ENCODE measurements at places on chromosomes 2 and 18. TPM values are rescaled to one million over a fixed set of nuclear protein-coding genes. Genes with fewer than 3 reads are reported as not detected.

The SGO2 gene
- 19.5 TPM for total RNA-seq

DNA sequence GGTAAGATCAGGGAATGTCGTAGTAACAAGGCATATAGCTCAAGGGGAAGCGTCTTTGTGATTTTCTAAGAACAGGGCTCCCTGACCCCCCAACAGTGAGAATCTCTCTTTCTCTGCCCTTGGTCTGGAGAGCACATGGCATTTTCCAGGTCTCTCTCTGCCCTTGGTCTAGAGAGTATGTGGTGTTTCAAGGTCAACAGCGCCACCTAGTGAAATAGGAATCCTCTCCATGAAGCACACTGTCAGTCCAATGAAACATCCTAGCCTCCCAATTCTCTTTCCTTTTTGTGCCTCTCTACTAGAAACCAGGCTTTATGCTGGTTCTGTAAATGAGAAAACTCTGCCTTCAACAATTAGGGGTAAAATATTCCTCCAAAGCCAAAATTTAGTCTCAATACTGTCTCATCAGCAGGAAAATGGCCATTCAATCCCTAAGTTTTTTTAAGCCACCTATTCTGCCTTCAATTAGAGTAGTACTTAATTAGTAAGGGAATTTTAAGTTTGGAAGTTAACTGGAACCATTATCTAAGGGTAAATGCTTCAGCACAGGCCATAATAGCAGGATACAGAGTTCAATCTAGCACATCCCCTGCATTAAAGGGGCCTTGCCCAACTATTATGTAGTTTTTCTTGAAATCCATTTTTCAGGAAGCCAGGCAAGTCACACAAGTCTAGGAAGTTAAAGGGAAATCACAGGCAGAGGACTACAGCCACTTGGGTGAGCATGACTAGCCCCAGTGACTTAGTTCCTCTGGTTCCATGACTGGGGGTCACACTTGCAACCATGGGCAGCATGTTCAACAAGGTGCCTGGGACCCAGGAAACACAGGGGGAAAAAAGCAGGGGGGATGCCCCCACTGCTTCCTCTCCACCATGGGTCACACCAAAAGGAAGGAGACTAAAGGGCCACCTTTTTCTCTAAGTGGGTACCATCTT lies 12.4 kb downstream of the DYM start:
- no peaks in the 10 kb centered on the region for H3K36me3 ChIP-seq
- peak; percentile 58 for DNase-seq
- H3K27ac ChIP-seq: no peak overlapping the region
- H3K27me3 ChIP-seq: no peaks in the 10 kb centered on the region

DNA sequence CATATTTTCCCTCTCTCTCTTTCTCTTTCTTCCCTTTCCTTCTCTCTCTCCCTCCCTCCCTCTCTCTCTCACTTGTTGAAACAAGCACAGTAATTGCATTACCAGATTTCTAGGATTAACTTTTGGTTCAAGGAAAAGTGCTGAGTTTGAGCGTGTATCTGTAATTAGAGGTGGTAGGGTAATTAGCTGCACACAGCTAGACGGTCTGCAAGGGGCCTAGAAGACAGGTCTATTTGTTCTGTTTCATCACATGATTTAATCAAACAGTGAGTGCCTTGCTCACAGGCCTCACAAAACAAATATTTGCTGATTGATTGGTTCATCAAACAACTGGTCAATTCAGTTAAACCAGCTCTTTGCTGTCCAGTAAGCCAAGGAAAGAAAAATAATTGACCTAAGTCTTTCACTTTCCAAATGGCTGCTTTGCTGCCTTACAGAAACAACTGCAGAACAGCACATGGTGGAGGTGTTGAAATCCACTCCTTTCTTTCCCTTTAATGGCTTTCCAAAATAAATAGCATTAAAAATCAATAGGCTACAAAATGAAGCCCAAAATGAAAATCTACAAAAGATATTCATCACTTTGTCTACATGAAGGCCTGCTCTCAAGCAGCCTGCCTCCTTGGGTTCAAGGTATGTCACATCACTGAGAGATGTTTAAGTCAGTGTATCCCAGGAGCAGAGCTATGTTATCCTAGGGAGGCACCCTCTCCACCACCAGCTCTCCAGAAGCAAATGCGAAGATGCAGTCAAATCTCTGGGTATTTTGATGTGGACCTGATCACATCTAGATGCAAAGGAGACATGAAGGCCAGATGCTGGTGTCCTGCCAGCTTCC lies 264.4 kb upstream of the SIX2 start:
- no peak overlapping the region for H3K4me3 ChIP-seq
- no peaks in the 10 kb centered on the region for H3K27me3 ChIP-seq
- H3K36me3 ChIP-seq: no peaks in the 10 kb centered on the region
- no peak for DNase-seq
- no peak overlapping the region for H3K27ac ChIP-seq

GRCh38 chr2:120592084-120592483 lies 143.6 kb upstream of the GLI2 start:
- no peaks in the 10 kb centered on the region for H3K4me1 ChIP-seq
- H3K27me3 ChIP-seq: peaks cover 14% of the 10 kb centered on the region
- no peak for DNase-seq
- no peak overlapping the region for H3K4me3 ChIP-seq

DNA sequence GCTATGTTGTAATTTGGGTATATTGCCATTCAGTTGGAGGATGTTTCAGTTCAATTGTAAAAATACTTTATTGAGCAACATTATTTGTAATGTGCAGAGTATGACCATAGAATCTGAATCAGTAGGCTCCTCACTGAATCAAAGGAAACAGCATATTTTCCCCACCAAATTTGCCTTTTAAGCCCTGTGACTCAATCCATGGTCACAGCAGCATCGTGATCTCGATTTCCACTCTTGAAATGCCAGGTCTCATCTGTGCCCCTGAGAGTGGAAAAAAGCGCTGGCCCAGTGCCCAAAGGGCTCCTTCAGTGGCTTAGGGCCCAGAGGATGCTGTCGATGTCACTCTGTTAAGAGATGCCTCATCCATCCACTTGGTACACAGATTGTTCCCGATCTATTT lies 57.5 kb downstream of the FHOD3 start:
- no peak for DNase-seq
- H3K27ac ChIP-seq: no peak overlapping the region
- H3K4me3 ChIP-seq: no peak overlapping the region
- no peaks in the 10 kb centered on the region for H3K36me3 ChIP-seq
- no peaks in the 10 kb centered on the region for H3K4me1 ChIP-seq

- H3K36me3 ChIP-seq: no peaks in the 10 kb centered on the region
- no peak overlapping the region for H3K4me3 ChIP-seq
- H3K4me1 ChIP-seq: no peaks in the 10 kb centered on the region
- H3K27ac ChIP-seq: no peak overlapping the region
These were observed 18.5 kb upstream of the IGFBP5 start for GRCh38 chr2:216713691-216714336.

GRCh38 chr2:37090019-37090477 lies 5.7 kb downstream of the GPATCH11 start:
- no peak overlapping the region for H3K4me3 ChIP-seq
- H3K27ac ChIP-seq: no peak overlapping the region
- no peaks in the 10 kb centered on the region for H3K4me1 ChIP-seq
- no peaks in the 10 kb centered on the region for H3K27me3 ChIP-seq
- H3K36me3 ChIP-seq: no peaks in the 10 kb centered on the region

The GPR155 gene
- 1.3 TPM for total RNA-seq

GRCh38 chr2:40220177-40220925 lies 231.5 kb downstream of the SLC8A1 start:
- H3K27ac ChIP-seq: no peak overlapping the region
- no peaks in the 10 kb centered on the region for H3K27me3 ChIP-seq
- peak; percentile 27 for DNase-seq
- no peaks in the 10 kb centered on the region for H3K4me1 ChIP-seq

GRCh38 chr2:78941751-78942150 lies 83.8 kb upstream of the REG3G start:
- no peak overlapping the region for H3K27ac ChIP-seq
- no peaks in the 10 kb centered on the region for H3K27me3 ChIP-seq
- no peak for DNase-seq
- H3K4me3 ChIP-seq: no peak overlapping the region

- DNase-seq: peak; percentile 64
- H3K4me1 ChIP-seq: no peaks in the 10 kb centered on the region
- H3K27me3 ChIP-seq: no peaks in the 10 kb centered on the region
- H3K4me3 ChIP-seq: no peak overlapping the region
- H3K36me3 ChIP-seq: no peaks in the 10 kb centered on the region
These were observed 209.4 kb upstream of the SP5 start for GRCh38 chr2:170505631-170506275.

GRCh38 chr2:164692958-164693357 lies 71.7 kb upstream of the GRB14 start:
- no peaks in the 10 kb centered on the region for H3K36me3 ChIP-seq
- H3K27me3 ChIP-seq: no peaks in the 10 kb centered on the region
- H3K4me3 ChIP-seq: no peak overlapping the region
- H3K4me1 ChIP-seq: no peaks in the 10 kb centered on the region
- H3K27ac ChIP-seq: no peak overlapping the region
- DNase-seq: no peak

The ONECUT2 gene
- 0.05 TPM for total RNA-seq

GRCh38 chr2:233922471-233922870 lies 5.3 kb downstream of the TRPM8 start:
- H3K4me3 ChIP-seq: no peak overlapping the region
- no peaks in the 10 kb centered on the region for H3K36me3 ChIP-seq
- no peaks in the 10 kb centered on the region for H3K4me1 ChIP-seq
- H3K27ac ChIP-seq: no peak overlapping the region
- H3K27me3 ChIP-seq: no peaks in the 10 kb centered on the region

GRCh38 chr2:129059476-129059875 lies 740.8 kb upstream of the HS6ST1 start:
- no peak overlapping the region for H3K4me3 ChIP-seq
- H3K27me3 ChIP-seq: no peaks in the 10 kb centered on the region
- no peaks in the 10 kb centered on the region for H3K36me3 ChIP-seq
- no peak overlapping the region for H3K27ac ChIP-seq
- no peak for DNase-seq

DNA sequence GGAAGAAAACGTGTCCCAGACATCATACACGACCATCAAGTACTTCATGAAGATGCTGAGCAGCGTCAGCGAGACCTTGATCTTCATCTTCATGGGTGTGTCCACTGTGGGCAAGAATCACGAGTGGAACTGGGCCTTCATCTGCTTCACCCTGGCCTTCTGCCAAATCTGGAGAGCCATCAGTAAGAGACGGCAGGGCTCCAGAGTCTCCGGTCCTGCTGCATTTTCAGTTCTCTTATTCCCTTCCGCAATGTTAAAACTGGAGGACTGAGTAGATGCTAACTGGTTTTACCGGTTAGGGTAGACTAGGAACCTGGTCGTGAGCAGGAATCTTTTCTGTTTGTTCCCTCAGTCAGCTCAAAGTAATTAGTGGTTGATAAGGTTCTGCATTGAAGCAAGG lies 32.3 kb downstream of the SLC9A4 start:
- peak; percentile 73 for DNase-seq
- no peaks in the 10 kb centered on the region for H3K4me1 ChIP-seq
- H3K36me3 ChIP-seq: no peaks in the 10 kb centered on the region
- no peak overlapping the region for H3K4me3 ChIP-seq
- H3K27ac ChIP-seq: no peak overlapping the region

- no peak overlapping the region for H3K27ac ChIP-seq
- no peak overlapping the region for H3K4me3 ChIP-seq
- no peaks in the 10 kb centered on the region for H3K27me3 ChIP-seq
- H3K4me1 ChIP-seq: no peaks in the 10 kb centered on the region
- H3K36me3 ChIP-seq: no peaks in the 10 kb centered on the region
These were observed 15.2 kb downstream of the GNLY start for GRCh38 chr2:85709401-85709811.

GRCh38 chr2:241815477-241816430 lies 6.8 kb downstream of the NEU4 start:
- H3K4me1 ChIP-seq: peaks cover 4% of the 10 kb centered on the region
- no peaks in the 10 kb centered on the region for H3K36me3 ChIP-seq
- peak; percentile 17 for DNase-seq
- H3K4me3 ChIP-seq: no peak overlapping the region

DNA sequence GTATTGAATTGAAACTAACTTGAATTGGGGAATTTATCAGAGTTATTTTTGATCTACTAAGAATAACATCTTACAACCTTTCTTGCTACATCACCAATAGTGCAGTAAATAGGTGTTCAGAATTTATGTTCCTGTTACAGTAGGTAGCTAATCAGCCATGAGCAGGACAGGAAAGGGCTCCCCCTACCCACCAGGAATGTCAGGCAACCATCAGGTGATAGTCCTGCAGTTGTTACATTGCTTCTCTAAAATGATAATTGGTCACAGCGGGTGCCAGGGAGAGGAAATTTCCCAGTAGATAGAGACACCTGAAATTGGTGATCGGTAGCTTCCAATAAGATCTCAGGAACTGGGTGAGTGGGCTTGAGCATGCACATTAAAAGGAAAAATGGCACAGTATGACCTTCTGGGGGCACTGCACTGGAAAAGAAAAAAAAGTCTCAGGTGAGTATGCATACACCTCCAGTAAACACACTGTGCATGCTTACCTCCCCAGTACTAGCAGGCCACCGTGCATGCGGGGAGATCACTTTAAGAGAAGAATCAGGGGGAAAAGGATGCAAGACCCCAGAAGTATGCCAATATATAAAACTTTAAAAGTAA lies 1092.0 kb upstream of the LRRTM1 start:
- no peak overlapping the region for H3K4me3 ChIP-seq
- H3K27me3 ChIP-seq: no peaks in the 10 kb centered on the region
- DNase-seq: no peak

- no peaks in the 10 kb centered on the region for H3K36me3 ChIP-seq
- DNase-seq: no peak
- no peak overlapping the region for H3K27ac ChIP-seq
- H3K4me3 ChIP-seq: no peak overlapping the region
- no peaks in the 10 kb centered on the region for H3K27me3 ChIP-seq
These were observed 114.0 kb downstream of the DSEL start for GRCh38 chr18:67402543-67402942.

DNA sequence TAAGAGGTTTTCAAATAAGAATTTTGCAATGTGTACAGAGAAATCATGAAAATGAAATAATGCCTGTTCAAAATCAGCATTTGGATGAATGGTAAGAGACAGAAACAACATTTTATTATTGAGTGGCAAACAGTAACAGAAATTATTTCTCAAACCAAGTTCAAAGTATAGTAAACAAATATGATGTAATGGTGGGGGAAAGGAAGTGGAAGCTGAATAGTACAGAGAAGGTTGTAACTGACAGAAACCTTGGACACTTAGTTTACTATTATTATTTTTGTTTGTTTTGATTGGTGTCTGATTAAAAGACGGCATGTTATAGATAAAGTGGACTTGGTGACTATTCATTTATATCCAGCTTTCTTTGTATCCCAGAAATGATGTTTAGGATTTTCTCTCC lies 1637.4 kb upstream of the ACVR2A start:
- H3K36me3 ChIP-seq: no peaks in the 10 kb centered on the region
- H3K4me3 ChIP-seq: no peak overlapping the region
- DNase-seq: no peak
- no peak overlapping the region for H3K27ac ChIP-seq
- no peaks in the 10 kb centered on the region for H3K27me3 ChIP-seq
- no peaks in the 10 kb centered on the region for H3K4me1 ChIP-seq

- H3K36me3 ChIP-seq: no peaks in the 10 kb centered on the region
- H3K27ac ChIP-seq: no peak overlapping the region
- no peaks in the 10 kb centered on the region for H3K4me1 ChIP-seq
- no peak for DNase-seq
These were observed 86.3 kb upstream of the NPAS2 start for GRCh38 chr2:100733391-100734187.

The CACNB4 gene
- 1.0 TPM for total RNA-seq
